Ureter (tissue), 1 donor: ENCODE measurements at places on chromosomes 6 and 20.
A peak's percentile ranks its signal among the peaks of the same experiment; 100 is the strongest.

- DNase-seq = no peak
Observed at GRCh38 chr6:126072834-126073233, 86.5 kb downstream of the TRMT11 start.

- no peak for DNase-seq
Observed at GRCh38 chr20:14582855-14583254, 245.4 kb upstream of the FLRT3 start.

GRCh38 chr20:34515484-34516246 lies 557 bp upstream of the DYNLRB1 start:
- DNase-seq = peak; percentile 58

- DNase-seq = no peak
Observed at GRCh38 chr6:45664707-45665106, 287.0 kb upstream of the SUPT3H start.

DNA sequence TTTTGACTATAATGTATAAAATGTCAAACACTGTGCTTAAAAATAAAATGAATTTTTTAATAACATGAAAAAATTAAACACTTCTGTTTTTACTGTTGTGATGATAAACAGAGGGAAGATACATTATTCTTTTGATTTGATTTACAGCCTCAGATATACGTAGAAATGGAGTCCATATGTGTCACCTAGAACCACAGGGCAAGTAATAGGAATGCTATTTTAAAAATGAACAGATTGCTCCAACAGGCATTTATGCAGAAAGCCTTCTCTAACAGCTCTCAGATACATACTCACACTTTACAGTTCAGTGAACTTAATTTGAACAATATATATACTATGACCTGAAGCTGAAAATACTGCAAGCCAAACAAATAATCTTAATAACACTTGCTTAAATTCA lies 1551.0 kb downstream of the GRIK2 start:
- no peak for DNase-seq

DNA sequence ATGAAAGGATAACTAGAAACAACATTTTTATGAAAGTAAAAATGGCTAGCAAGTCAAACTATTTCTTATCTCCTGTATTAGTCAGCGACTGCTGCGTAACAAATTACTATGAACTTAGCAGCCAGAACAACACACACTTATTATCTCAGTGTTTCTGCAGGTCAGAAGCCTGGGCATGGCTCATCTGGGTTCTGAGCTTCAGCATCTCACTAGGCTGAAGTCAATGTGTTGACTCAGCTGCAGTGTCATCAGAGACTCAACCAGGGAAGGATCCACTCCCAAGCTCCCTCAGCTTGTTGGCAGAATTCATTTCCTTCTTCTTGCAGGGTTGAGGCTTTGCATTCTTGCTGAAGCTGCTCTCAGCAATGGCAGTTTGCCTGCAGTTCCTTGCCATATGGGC lies 33.2 kb upstream of the IGF2R start:
- no peak for DNase-seq

DNA sequence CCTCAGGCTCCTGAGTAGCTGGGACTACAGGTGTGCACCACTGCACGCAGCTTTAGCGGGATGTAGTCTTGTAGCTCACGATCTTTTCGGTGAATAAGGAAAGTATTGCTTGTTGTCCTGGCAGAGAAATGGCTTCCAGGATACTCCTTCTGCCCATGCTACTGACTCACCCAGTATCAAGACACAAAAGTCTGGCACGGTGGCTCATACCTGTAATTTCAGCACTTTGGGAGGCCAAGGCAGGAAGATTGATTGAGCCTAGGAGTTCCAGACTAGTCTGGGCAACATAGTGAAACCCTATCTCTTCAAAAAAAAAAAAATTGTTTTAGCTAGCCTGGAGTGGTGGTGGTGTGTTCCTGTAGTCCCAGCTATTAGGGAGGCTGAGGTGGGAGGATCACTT lies 40.9 kb upstream of the B4GALT5 start:
- DNase-seq = no peak

- peak; percentile 67 for DNase-seq
Observed at GRCh38 chr20:4898282-4899244, 102.7 kb downstream of the SLC23A2 start.

DNA sequence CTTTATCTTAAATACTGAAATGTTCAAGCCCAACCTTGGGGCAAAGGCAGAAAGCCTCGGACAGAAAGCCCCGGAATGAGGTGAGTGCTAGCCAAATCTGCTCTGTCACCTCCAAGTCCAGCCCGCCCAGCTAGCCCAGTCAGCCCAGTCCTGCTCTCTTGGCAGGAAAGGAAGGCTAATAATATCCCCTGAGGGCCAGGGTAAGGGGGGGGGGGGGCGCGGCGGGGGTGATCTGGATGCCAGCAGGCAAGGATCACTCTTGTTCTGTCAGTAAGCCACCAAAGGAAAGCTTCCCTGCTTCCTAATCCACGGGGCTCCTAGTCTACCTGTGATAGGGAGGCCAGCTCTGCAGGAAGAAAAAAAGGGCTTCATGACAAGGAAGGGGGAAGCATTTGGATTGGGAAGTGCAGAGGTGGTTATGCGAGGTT lies 1.1 kb downstream of the NDRG3 start:
- DNase-seq = no peak

- DNase-seq = no peak
Observed at GRCh38 chr20:33922224-33922623, 71.5 kb upstream of the RALY start.

DNA sequence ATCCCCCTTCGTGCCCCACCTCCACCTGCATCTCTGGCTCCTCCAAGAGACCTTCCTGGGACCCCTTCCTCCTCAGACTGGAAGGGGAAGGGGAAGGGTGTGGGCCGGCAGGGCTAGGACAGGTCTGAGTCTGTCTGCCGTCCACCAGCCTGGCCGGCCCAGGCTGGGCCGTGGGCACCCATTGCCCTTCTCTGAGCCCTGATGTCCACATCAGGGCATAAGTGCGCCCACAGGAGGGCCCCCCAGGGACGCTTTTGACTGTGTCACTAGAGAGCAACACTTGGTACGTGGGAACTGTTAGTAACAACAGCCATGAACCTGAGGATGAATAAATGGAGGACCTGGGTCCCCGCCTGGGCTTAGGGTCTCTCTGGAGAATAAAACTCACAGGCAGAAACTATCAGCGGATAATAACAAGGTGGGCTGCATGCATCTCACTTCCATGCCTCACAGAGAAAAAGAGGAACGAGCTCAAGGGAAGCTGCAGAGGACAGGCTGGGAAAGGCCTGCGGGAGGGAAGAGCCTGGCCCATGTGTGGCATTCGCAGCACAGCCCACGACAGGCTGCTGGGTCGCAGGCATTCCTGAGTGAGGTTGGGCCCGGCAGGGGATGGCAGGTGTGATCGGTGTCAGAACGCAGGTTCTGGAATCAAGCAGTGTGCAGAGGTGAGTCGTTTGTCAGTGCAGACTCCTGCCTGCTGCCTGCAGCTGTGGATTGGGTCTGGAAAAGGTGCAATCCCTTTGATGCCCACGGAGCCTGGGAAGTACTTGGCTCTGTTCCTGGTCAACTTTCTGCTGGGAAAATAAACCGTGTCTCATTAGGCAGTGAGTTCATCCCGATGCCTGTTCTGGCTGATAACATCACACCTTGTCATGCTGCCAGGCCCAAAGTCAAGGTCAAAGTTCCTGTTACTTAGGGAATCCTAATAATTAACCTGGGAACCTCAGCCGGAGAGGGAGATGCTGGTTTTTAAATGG lies 60.9 kb downstream of the BCAS4 start:
- peak; percentile 59 for DNase-seq

GRCh38 chr6:30603961-30604360 lies 13.1 kb downstream of the PPP1R10 start:
- DNase-seq = no peak

DNA sequence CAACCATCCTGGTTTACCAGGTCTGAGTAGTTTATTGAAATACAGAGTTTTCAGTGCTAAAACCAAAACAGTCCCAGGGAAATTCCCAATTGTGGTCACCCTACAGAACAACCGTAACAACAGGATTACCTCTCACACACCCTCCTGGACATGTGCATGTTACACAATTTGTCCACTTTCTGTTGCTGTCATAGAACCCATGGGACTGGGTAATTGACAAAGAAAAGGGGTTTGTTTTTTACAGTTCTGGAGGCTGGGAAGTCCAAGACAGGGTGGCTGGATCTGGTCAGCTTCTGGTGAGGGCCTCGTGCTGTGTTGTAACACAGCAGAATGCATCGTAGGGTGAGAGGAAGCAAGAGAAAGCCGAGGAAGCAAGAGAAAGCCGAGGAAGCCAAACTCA lies 9.1 kb upstream of the ADA start:
- no peak for DNase-seq

DNA sequence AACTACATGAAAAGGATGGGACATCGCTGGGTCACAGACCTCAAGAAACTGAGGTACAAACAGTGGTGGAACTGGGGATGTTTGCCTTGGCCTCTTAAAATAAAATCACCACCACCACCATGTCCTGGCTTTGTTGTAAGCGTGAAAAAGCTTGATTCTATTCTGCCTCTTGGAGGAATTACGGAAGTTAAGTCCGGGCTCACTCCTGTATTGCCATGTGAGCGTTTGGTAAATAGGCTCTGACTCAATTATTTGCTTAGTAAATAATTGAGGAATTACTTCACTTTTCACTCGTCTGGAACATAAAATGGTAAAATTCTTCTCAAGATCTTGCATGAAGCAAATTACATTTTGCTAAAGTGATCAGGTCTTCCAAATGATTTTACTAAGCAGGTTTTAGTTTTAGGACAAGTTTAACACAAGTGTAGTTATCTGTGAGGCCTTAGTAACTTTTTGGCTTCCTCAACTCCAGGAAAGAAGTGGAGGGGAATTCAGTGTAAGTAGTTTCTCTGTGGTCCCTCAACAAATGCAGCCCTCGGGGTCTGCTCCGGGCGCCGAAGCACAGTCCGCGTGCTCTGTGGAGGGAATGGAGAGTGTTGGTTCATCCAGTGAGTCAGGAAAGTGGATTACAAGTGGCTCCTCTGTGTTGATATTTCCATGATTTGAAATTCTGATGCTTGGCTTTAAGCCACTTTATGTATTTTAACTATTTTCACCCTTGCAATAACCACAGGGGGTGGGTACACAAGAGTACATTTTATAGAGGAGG lies 23.8 kb downstream of the IYD start:
- DNase-seq = no peak

GRCh38 chr6:16140607-16141006 lies 11.7 kb downstream of the MYLIP start:
- no peak for DNase-seq

GRCh38 chr6:56524891-56525703 lies 117.6 kb downstream of the DST start:
- DNase-seq = no peak

- DNase-seq = no peak
Observed at GRCh38 chr6:144395826-144396225, 110.7 kb downstream of the UTRN start.

GRCh38 chr20:47454298-47455132 lies 47.2 kb upstream of the NCOA3 start:
- no peak for DNase-seq

DNA sequence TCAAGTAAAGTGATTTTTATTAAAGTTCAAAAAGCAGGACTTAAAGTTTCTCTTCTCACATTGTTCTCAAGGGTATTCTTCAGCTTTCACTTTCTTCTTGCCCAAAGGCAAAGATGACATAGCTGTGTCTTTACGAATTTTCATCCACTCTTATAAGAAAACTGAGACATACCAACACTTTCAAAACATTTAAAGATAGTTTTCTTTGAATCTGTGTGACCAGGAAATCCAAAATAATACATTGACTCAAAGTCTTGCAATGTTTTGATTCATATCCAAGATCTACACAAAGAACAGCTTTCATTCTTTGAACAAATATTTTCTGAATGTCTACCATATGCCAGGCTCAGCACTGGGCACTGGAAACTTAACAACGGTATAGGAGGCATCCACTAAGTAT lies 117.9 kb downstream of the SIM1 start:
- DNase-seq = no peak

DNA sequence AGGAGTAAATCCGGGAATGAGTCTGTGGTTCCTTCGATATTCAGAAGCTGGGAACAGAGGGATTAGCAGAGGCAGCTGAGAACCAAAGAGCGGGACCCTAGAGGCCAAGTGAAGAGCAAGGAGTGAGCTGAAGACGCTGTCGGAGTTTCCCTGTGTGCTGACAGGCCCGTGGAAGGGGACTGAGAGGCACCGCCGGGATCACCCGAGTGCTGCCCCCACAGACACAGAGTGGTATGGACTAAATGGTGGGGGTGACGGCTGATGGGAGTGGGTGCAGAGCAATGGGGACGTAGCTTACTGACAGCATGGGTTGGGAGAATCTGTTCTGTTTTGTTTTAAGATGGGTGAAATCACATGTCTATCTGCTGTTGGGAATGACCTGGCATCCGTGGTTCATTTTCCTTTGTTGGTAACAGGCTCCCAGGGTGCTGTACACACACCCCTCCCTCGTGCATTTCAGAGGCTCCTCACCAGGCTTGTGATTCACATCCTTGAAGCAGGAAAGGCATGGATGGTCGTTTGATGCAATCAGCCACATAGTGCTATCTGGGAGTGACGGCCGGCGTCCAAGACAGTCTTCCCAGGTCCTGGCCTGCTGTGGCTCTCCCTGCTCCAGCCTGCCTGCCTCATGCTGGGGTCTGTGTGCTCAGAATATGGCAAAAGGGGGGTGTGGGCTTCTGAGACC lies 97.4 kb downstream of the THBS2 start:
- peak; percentile 30 for DNase-seq

GRCh38 chr6:111769365-111770152 lies 103.7 kb downstream of the FYN start:
- no peak for DNase-seq

GRCh38 chr6:15001326-15001910 lies 244.5 kb upstream of the JARID2 start:
- DNase-seq = no peak

- DNase-seq = no peak
Observed at GRCh38 chr20:48298851-48299484, 513.7 kb upstream of the SULF2 start.

GRCh38 chr6:80553071-80553740 lies 446.7 kb downstream of the BCKDHB start:
- DNase-seq = no peak

DNA sequence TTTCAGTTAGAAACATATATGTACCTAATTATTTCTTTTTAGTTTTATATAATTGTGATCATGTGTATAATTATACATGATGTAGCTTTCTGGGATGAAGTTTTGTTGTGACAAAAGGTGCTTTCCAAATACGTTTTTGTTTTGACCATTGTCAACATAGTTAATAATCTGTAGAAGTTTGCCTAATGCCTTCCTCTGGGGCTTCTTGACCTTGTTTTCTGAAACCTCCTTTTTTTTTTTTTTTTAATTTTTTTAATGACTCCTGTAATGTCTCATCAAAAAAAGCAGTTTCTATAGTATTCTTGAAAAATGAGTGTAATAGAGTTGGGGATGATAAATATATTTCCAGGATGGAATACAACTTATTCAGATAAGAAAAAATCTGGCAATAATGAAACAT lies 434.7 kb upstream of the SOX4 start:
- DNase-seq = no peak

DNA sequence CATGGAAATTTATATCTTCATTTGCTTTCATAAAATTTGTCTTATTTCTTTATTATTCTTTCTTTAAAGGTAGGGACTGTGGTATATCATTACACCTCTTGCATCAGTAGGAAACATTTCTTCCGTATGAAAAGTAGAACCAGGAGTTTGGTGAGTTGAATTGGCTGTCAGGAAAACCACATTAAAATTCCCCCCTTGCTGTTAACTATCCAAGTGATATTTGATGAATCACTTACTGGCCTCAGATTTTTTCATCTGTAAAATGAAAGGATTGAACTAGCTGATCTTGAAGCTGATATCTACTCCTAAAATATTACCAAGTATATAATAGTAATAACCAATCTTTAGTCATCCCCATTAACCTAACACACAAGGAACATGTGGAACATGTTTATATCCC lies 460.9 kb downstream of the GJA1 start:
- DNase-seq = no peak

GRCh38 chr20:58778760-58779159 lies 71.9 kb downstream of the GNAS-AS1 start:
- DNase-seq = no peak
